Ovary (tissue), 10 donors: ENCODE measurements at places on chromosomes 4 and X. TPM values are rescaled to one million over a fixed set of nuclear protein-coding genes. Genes with fewer than 3 reads are reported as not detected.
A peak's percentile ranks its signal among the peaks of the same experiment; 100 is the strongest.

Gene PIR
- 17.9 TPM for polyA plus RNA-seq

Gene FAM53A
- 4.3 TPM for polyA plus RNA-seq

Gene GAGE10
- polyA plus RNA-seq, result not detected

Gene GAGE2A
- polyA plus RNA-seq, result not detected

Gene GAGE12F
- not detected for polyA plus RNA-seq

Gene FAM114A1
- 93.8 TPM for polyA plus RNA-seq

Gene NXF2
- polyA plus RNA-seq, result not detected

DNA sequence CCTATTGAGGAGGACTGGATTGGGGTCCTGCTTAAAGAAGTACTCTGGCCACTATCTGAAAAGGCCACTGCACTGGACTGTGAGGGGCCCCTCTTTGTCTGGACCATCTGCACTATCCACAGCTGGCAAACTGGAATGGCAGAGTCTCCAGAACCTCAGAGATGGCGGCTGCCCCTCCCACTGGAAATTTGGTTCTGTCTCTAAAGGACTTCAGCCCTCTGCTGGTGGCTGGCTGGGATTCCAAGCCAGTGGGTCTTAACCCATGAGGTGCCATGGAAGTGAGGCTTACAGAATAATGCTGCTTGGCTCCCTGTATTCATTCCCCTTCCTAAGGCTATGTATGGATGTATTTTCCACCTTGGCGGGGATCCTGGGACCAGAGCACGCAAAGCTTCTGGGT lies 41.6 kb upstream of the CYLC1 start:
- no peak for DNase-seq
- H3K4me3 ChIP-seq, result no peak overlapping the region
- H3K27me3 ChIP-seq, result no peaks in the 10 kb centered on the region
- H3K27ac ChIP-seq, result no peak overlapping the region

DNA sequence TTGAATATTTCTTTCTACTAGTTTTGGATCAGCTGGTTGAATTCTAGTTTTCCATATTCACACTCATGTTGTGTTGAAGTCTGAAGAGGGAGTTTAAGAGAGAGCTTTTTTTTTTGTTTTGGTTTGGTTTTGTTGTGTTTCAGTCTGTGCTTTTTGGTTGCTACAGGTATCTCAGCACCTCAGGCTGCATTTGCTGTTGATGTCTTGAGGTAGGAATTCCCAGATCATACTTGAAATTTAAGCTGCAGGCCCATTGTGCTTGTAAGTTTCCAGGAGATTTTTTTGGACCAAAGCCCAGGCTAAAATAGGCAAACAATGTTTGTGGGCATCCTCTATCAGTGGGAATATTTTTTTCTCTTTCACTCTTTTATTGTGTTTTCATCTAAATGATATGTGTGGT lies 190.2 kb upstream of the AGA start:
- no peaks in the 10 kb centered on the region for H3K36me3 ChIP-seq
- no peak overlapping the region for H3K27ac ChIP-seq
- no peaks in the 10 kb centered on the region for H3K27me3 ChIP-seq
- H3K4me3 ChIP-seq, result no peak overlapping the region

- H3K4me3 ChIP-seq, result no peak overlapping the region
- H3K4me1 ChIP-seq, result no peaks in the 10 kb centered on the region
- H3K36me3 ChIP-seq, result no peaks in the 10 kb centered on the region
- no peak overlapping the region for H3K27ac ChIP-seq
Measured at GRCh38 chr4:72971572-72971971, 97.9 kb downstream of the COX18 start.

GRCh38 chr4:41476310-41476885 lies 61.6 kb upstream of the LIMCH1 start:
- no peak overlapping the region for H3K27ac ChIP-seq
- no peaks in the 10 kb centered on the region for H3K27me3 ChIP-seq
- DNase-seq, result no peak
- no peaks in the 10 kb centered on the region for H3K4me1 ChIP-seq
- H3K36me3 ChIP-seq, result no peaks in the 10 kb centered on the region

GRCh38 chr4:80374180-80374579 lies 38.6 kb downstream of the CFAP299 start:
- no peak for DNase-seq
- no peaks in the 10 kb centered on the region for H3K27me3 ChIP-seq
- no peak overlapping the region for H3K4me3 ChIP-seq
- no peaks in the 10 kb centered on the region for H3K4me1 ChIP-seq
- no peaks in the 10 kb centered on the region for H3K36me3 ChIP-seq
- H3K27ac ChIP-seq, result no peak overlapping the region

GRCh38 chrX:85685843-85686242 lies 306.4 kb upstream of the POF1B start:
- no peaks in the 10 kb centered on the region for H3K36me3 ChIP-seq
- no peaks in the 10 kb centered on the region for H3K4me1 ChIP-seq
- no peak overlapping the region for H3K27ac ChIP-seq
- no peaks in the 10 kb centered on the region for H3K27me3 ChIP-seq
- DNase-seq, result no peak
- H3K4me3 ChIP-seq, result no peak overlapping the region

DNA sequence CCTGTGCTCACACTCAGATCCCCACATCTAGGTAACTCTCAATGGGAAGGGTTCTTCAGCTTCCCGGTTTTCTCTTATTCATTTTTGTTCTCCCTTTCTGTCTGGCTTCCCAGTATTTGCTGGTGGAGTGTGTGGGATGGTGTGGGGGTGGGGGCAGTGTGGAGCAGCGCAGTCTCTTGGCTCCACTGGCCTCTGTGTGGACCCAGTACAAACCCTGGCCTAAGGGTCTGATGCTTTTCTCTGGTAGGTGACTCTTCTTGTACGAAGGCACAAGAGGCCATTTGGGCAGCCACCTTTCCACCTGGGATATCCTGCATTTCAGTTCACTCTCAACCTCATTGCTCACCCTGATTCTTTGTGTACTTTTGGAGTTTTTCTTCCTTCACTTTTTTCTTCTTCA lies 71.3 kb downstream of the NBDY start:
- H3K36me3 ChIP-seq, result no peaks in the 10 kb centered on the region
- no peaks in the 10 kb centered on the region for H3K27me3 ChIP-seq
- H3K4me3 ChIP-seq, result no peak overlapping the region
- no peaks in the 10 kb centered on the region for H3K4me1 ChIP-seq

GRCh38 chr4:87410679-87411078 lies 11.7 kb upstream of the NUDT9 start:
- H3K27me3 ChIP-seq, result no peaks in the 10 kb centered on the region
- H3K4me3 ChIP-seq, result no peak overlapping the region
- H3K36me3 ChIP-seq, result no peaks in the 10 kb centered on the region

DNA sequence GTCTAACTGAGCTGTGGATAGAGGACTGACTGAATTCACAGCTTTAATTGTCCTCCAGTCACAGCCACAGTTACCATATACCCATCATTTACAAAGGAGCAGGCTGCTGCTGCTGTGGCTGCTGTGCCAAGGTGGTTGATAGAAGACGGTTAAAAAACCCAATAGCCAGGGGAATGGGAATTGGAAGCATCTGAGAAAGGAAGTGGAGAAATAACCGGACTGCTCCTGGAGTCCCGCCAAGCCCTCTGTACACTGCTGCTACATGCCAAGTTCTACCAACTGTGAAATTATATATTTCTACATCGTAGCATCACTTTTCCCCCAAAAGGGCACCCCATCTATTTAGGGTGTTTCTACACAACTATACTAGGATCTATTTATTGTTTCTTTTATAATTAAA lies 279.7 kb upstream of the ARX start:
- no peaks in the 10 kb centered on the region for H3K27me3 ChIP-seq
- DNase-seq, result no peak
- H3K27ac ChIP-seq, result no peak overlapping the region
- H3K36me3 ChIP-seq, result no peaks in the 10 kb centered on the region
- no peaks in the 10 kb centered on the region for H3K4me1 ChIP-seq

DNA sequence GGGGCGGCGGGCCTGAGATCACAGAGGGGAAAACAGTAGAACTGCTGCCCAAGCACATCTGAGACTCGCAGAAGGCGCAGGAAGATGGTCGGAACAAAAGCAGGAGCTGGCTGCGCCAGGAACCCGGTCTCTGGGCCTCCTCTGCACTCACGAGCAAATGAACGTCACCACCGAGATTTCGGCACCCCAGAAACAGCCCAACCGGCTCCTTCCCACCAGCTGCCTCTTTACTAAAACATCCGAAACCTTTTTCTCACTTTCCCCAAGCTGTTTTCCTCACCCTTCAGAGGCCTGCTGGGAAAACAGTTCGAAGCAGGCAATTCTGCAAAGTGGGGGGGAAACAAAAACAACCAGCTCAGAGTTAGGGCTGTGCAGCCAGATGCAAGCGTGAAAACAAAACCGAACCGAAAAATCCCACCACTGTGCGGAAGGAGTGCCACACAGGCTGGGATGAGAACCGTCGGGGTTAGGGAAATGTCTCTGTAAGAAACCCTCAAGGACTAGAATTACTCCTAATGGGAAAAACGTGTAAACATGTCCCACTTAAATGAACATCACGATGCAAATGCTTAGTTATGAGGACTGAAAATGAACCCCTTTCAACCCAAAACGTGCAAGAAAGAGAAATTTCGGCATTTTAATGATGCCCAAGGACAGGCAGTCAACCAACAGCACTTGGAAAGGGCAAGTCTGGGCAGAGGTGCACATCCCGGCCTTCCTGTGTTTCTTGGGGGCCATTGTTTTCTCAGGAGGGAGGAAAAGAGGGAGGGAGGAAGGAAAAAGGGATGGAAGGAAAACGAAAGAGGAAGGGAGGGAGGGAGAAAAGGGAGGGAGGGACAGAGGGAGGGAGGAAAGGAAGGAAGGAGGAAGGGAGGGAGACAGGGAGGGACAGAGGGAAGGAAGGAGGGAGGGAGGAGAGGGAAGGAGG lies 15.8 kb downstream of the DHRSX start:
- H3K36me3 ChIP-seq, result no peaks in the 10 kb centered on the region
- peak overlapping the region; percentile 20 for H3K4me3 ChIP-seq
- H3K27ac ChIP-seq, result peak overlapping the region; percentile 57
- no peaks in the 10 kb centered on the region for H3K27me3 ChIP-seq
- peaks cover 5% of the 10 kb centered on the region for H3K4me1 ChIP-seq

GRCh38 chr4:3481113-3481531 lies 18.0 kb downstream of the DOK7 start:
- no peaks in the 10 kb centered on the region for H3K4me1 ChIP-seq
- H3K36me3 ChIP-seq, result no peaks in the 10 kb centered on the region

DNA sequence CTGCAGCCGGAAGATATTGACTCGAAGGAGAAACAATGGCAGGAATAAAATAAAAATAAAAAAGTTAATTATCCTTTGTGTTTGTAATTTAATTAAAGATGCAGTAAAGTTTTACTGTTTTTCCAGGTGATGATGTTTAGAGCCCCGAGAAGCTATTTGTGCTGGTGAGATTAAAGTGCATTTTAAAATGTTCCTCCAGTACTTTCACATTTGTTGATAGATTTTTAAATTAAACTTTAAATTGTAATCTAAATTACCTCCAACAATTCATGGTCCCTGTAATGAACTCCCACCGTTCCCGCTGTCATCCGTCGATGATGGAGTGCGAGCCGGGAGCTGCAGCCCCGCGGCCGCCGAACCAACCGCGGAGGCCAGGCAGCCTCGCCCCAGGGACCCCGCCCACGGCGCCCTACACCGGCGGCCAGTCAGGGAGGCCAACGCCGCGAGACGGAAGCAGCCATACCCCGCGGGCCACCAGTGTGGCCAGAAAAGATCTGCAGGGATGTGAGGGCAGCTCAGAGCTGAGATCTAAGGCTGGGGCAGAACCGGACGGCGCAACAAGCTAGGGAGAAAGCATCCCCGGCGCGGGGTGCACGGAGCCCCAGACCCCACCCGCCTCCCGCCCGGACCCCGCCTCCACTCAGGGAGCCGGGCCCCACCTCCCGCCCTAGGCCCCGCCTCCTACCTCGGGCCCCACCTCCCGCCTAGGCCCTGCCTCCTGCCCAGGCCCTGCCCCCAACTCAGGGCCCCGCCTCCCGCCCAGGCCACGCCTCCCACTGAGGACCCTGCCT lies 104.0 kb downstream of the FAM53A start:
- peak overlapping the region; percentile 49 for H3K4me3 ChIP-seq
- peak overlapping the region; percentile 61 for H3K27ac ChIP-seq
- DNase-seq, result peak; percentile 98
- H3K4me1 ChIP-seq, result peaks cover 2% of the 10 kb centered on the region

DNA sequence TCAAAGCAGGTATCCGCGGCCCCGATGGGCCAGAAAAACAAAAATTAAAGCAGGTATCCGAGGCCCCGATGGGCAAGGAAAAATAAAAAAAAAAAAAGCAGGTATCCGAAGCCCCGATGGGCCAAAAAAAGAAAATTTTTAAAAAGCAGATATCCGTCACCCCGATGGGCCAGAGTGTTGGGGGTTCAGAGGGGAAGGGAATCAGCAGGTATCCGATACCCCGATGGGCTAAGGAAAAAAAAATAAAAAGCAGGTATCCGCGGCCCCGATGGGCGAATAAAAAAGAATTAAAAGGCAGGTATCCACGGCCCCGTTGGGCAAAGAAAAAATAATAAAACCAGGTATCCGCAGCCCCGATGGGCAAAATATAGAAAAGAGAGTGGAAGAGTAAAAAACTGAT lies 289.0 kb downstream of the CHIC1 start:
- no peaks in the 10 kb centered on the region for H3K36me3 ChIP-seq
- no peak for DNase-seq
- H3K27me3 ChIP-seq, result no peaks in the 10 kb centered on the region
- H3K27ac ChIP-seq, result peak overlapping the region; percentile 54

DNA sequence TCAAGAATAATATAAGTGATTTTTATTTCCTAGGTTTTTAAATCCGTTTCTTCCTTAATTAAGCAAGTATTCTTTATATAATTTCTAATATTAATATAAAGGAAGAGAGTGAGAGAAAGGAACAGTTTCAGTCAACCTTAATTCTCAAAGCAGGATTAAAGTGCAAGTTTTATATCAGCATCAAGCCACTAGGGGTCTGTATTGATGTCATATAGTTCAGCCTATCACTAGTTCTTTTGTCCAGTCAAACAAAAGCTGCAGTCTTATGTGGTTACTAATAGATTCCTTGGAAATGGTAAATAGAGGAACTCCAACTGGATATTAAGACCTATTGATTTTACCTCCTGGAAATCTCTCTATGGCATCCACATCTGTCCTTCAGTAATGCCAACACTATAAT lies 82.0 kb downstream of the NAP1L3 start:
- no peaks in the 10 kb centered on the region for H3K36me3 ChIP-seq
- no peak overlapping the region for H3K27ac ChIP-seq
- no peaks in the 10 kb centered on the region for H3K4me1 ChIP-seq
- H3K27me3 ChIP-seq, result no peaks in the 10 kb centered on the region

GRCh38 chr4:145176641-145177432 lies 3.6 kb downstream of the OTUD4 start:
- no peak for DNase-seq
- H3K27ac ChIP-seq, result no peak overlapping the region
- H3K4me1 ChIP-seq, result peaks cover 10% of the 10 kb centered on the region
- no peaks in the 10 kb centered on the region for H3K27me3 ChIP-seq
- H3K36me3 ChIP-seq, result no peaks in the 10 kb centered on the region
